Forelimb muscle (tissue), 1 donor: ENCODE measurements at places on chromosomes 16 and 17. TPM values are rescaled to one million over a fixed set of nuclear protein-coding genes. Genes with fewer than 3 reads are reported as not detected.

GRCh38 chr17:28345419-28346198, 10.0 kb downstream of the TNFAIP1 start:
- no peak for DNase-seq

GRCh38 chr16:88058136-88058535, 106.9 kb downstream of the BANP start:
- no peak for DNase-seq

FADS6 gene
- polyA plus RNA-seq = not detected

GRCh38 chr17:79843474-79843815, 4.2 kb upstream of the CBX4 start:
- no peak for DNase-seq

GRCh38 chr17:66386498-66387351, 84.3 kb downstream of the PRKCA start:
- no peak for DNase-seq

- no peak for DNase-seq
Measured at GRCh38 chr17:32593003-32593402, 106.2 kb downstream of the CDK5R1 start.

DNA sequence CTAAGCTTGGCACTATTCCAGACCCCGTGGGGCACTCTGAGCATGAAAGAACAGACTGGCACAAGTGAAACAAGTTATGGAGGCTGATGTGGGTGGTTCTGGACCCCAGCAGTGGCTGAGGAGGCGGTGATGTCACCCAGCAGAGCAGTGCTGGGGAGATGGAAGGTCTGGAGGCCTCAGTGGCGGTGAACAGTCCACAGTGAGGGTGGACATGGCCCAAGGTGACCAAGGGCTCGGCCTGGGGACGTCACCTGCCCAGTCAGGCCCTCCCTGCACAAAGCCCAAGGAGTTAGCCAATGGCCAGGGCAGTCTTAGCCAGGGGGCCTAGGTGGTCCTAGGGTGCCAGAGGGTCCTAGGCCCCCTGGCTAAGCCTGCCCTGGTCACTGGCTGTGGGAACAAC, 24.5 kb downstream of the SMPD3 start:
- DNase-seq = no peak

GRCh38 chr17:5819921-5820685, 235.8 kb upstream of the NLRP1 start:
- no peak for DNase-seq

SLC6A2 gene
- polyA plus RNA-seq = 2.1 TPM

- DNase-seq = no peak
Measured at GRCh38 chr17:35584061-35584460, 3.1 kb upstream of the AP2B1 start.

AOC3 gene
- 13.3 TPM for polyA plus RNA-seq

CCL23 gene
- polyA plus RNA-seq = not detected

- DNase-seq = no peak
Measured at GRCh38 chr17:29238133-29238850, 8.4 kb upstream of the CRYBA1 start.

QRICH2 gene
- 3.5 TPM for polyA plus RNA-seq

DNA sequence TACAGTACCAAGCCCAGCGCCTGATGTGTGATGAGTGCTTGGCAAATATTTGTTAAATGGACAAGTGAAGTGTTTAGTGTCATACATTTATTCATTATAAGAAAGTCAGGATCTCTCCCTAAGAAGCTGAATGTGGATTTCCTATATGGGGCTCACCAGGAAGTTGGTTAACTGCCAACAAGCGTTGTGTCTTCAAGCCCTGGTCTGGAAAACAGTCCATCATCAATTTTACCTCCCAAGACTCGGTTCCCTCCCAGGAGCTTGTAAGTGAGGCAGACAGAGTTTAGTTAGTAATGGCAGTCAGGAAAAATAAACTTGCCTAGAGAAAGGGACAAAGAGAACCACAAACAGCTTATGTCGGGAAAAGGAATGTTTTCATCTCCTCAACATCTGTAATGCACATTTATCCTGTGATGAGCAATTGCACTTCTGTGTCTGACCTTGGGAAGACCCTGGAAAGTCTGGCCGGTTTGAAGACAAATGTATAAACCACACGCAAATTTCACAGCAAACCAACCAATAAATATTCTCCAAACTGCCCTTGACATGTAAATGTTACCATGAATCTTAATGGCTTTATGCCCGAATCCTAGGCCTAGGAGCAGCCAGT, 28.3 kb downstream of the C16orf95 start:
- DNase-seq = no peak

DNA sequence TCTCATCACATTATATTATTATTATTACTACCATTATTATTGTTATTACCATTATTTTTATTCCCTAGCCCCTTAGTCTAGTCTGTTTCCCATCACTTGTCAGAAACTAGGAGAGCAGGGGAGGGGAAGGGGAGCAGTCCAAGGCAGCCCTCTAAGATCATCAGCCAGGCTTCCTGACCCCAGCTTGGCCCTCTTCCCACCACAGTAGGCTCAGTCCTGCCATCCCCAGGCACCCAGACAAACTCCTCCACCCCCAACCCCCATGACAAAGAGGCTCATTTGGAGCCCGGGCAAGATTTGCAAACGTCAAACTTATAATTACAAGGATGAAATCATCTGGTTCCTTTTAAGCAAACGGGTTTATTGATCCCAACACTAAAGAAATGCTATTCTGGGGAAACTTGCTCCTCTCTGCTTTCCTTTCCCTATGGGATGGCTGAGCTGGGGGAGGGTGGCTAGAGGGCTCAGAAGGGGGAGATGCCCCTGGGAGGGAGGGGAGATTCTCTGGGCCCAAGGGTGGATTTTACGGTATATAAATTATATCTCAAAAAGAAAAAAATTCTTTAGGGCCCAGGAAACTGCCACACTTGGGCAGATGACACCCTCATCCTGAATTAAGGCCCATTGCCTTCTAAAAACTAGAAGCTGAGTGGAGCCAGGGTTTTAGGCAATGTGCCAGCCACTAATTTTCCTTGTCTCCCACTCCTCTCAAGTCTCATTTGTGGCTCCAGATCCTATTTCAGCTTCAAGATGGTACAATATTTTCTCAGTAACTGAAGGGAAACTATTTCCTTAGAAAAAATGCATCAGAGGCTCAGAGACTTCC, 4.4 kb upstream of the CBFB start:
- DNase-seq = no peak

- DNase-seq = no peak
Measured at GRCh38 chr17:27532269-27533263, 76.3 kb downstream of the KSR1 start.

GRCh38 chr16:50591800-50592771, 43.9 kb downstream of the NKD1 start:
- DNase-seq = no peak

- no peak for DNase-seq
Measured at GRCh38 chr17:75987041-75987440, 8.0 kb downstream of the TEN1 start.

DNA sequence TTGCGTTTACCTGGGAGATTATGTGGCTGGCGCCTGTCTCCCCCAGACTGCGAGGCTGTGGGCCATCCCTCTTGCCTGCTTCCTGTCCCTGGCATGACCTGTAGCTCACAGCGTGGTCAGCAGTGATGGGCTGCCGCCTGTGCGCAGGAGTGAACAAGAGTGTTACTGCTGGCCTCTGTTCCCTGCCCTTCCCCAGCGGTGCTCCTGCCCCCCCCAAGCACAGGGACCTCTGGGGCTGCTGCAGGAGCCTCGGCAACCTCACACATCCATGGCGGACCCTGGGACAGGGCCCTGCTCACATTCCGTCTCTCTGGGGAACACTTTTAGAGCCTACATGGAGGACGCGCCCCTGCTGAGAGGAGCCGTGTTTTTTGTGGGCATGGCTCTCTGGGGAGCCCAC, 10.6 kb downstream of the TSC2 start:
- no peak for DNase-seq

PPY gene
- not detected for polyA plus RNA-seq
